ENCODE measurements at places on chromosomes 11 and 22.

- DNase-seq = no peak
Observed at GRCh38 chr22:19895160-19895849, 40.6 kb upstream of the GNB1L start.

DNA sequence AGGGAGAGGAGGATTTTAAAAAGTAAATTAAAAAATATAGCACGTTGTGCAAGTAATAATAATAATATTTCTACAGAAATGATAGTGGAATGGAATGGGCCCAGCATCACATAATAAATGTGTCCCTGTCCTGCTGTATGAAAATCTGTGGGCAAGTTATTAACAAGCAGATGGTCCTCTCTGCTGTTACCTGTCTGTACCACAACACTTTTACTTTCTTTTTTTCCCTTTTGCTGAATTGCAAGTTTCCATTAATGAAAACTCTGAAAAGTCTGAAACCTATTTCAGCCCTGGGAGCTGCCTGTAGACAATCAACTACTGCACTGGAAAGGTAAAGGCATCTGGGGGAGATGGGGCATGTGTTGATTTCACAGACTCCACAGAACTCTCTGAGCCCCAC, 937.1 kb downstream of the OPCML start:
- no peak for DNase-seq

DNA sequence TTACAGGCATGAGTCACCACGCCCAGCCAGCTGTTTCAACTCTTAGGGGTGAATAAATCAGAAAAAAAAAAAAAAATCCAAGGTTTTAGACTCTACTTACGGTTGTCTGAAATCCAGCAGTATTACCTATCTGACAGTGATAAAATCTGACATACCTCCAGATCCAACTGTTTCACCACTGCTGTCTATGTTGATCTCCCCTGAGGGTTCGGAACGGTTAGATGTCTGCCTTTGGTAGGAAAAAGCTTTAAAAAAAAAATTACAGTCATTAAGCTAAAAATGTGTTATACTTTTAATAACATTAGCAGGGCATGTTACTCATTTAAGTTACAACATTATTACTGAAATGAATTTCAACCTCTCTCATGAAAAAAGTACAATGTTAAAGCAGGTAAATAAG, 21.1 kb downstream of the NCAPD3 start:
- DNase-seq = no peak

DNA sequence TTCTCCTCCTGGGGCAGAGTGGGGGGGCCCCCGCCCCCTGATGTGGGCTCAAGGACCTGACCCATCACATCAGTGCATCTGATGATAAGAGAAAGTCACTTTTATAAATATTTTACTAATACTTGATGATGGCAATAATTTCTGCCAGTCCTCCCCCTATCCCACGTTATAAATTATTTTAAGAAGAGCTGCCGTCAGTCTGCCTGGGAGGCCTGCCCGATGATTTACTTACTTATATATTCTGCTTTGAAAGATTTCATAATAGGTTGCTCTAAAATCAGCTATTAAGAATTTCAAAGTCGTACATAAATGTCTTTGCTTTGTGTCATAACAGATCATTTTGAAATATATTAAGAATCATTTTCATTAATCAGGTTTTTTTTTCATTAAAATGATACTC, 58.8 kb downstream of the MYO18B start:
- DNase-seq = no peak

DNA sequence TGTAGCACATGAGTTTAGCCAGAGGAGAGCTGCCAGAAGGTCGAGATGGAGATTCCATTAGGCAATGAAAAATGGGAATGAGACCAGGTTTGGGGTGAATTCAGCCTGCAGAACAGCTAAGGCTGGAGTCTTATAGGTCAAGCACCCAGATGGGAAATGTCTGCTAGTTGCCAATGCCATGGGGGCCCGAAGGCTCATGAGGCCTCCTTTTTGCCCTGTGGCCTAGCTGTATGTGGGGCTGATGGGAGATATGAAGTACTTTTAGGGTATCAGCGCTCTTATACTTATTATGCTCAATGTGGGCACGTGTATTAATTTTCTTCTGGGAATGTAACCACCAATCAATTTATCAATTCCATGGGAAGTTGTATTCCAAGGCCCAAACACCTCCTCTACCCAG, 8.7 kb downstream of the PPFIBP2 start:
- DNase-seq = no peak

- DNase-seq = no peak
Observed at GRCh38 chr11:64071849-64072248, 36.1 kb downstream of the FLRT1 start.

GRCh38 chr11:43708776-43709175, 28.2 kb downstream of the HSD17B12 start:
- DNase-seq = no peak

DNA sequence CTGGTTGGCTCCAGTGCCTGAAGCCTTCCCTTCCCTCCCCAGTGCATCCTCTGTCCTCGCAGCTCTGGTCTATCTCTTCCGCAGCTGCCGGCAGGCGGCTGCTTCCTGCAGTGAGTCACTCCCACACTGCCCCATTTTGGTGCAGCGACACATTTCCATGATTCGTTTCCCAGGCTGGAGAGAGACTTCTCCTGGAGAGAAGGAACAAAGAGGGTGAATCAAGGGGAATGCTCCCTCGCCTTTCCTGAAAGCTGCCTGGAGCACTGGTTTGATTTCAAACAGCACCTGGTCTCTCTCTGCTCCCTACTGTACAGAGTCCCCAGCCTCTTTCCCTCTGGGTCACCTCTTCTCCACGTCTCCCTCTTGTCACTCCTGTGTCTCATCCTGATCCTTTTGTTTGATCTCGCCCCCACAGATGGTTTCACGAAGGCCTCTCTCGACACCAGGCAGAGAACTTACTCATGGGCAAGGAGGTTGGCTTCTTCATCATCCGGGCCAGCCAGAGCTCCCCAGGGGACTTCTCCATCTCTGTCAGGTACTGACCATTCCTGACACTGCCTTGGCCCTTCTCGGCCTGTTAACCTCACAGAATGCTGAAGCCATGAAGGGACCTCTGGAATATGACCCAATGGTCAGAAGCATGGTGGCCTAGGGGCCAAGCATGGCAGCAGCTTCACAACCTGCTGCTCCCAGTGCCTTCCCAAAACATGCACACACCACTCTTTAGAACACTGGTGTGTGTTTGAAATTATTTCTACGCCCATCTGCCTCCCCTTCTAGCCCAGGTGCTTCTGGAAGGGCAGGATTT, at the start of gene TMA7B:
TSS of gene TMA7B (plus strand) at position 758 of the 808 bp plus-strand sequence. CDS start 3,978 bp downstream, outside the sequence.
- peak; percentile 38 for DNase-seq

DNA sequence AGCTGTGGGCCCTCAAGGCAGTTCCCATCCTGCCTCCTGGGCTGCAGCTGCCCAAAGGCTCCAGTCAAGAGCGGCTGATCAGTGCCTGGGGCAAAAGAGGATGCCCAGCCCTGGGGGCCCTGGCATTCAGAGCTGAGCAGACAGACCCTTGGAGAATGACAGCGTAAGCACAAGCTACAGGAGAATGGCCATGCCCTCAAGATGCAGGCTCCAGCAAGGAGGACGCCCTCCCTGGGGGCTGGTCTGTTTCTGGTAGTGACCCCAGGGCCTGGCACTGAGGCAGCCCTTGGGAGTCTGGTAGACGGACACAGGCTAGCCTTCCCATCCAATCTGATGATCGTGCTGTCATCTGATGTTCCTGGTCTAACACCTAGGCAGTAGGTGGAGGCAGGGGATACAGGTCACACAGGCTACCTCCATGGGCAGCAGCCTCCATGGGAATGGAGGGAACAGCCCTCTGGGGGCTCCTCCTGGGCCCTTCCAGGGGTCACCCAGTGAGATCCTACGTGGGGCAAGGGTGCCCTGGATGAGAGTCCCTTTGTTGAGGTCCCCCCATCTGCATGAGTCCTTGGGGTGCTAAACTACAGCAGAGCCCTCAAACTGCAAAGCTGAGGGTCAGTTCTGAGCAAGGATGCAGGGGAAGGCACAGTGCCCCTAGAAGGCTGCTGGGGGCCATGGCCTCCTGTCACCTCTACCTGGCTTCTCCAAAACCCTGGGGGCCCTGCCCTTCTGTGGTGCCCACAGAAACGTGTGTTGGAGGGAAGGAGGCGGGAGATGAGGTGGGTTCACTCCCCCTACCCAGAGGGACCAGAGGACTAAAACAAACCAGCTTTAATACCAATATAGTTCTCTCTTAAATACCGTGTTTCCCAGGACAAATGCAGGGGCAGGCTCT, 10.2 kb upstream of the SF1 start:
- no peak for DNase-seq
